Colonic mucosa (tissue), 4 donors: ENCODE measurements at places on chromosomes 7 and 10.

- no peak for DNase-seq
These were observed 144.2 kb downstream of the CTTNBP2 start for GRCh38 chr7:117728890-117729624.

- peak; percentile 69 for DNase-seq
These were observed 60.6 kb downstream of the CUX1 start for GRCh38 chr7:101877882-101878591.

- no peak for DNase-seq
These were observed 154.4 kb downstream of the CACNB2 start for GRCh38 chr10:18294633-18295032.

DNA sequence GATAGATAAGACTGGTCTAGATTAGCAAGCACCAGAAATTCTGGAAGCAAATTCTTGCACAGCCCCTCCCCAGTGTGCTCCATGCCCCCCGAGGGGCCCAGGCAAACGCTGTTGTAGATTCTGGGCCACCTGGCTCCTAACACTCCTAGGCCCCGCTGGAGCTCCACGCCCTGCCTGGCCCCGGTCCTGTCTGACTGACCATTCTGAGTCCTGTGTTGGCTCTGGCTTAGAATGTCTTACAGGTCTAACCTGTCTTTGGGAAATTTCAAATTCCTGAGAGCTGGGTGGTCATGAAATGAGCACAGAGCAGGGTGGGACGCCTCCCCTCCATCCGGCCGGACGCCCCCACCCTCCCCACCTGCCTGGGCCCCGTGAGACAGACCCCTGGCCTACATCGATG lies 12.6 kb upstream of the OPALIN start:
- DNase-seq: no peak

GRCh38 chr7:76155938-76156337 lies 45.8 kb upstream of the SRRM3 start:
- DNase-seq: no peak
